COLO829 (cell line): ENCODE measurements at places on chromosomes 16 and 17.

DNA sequence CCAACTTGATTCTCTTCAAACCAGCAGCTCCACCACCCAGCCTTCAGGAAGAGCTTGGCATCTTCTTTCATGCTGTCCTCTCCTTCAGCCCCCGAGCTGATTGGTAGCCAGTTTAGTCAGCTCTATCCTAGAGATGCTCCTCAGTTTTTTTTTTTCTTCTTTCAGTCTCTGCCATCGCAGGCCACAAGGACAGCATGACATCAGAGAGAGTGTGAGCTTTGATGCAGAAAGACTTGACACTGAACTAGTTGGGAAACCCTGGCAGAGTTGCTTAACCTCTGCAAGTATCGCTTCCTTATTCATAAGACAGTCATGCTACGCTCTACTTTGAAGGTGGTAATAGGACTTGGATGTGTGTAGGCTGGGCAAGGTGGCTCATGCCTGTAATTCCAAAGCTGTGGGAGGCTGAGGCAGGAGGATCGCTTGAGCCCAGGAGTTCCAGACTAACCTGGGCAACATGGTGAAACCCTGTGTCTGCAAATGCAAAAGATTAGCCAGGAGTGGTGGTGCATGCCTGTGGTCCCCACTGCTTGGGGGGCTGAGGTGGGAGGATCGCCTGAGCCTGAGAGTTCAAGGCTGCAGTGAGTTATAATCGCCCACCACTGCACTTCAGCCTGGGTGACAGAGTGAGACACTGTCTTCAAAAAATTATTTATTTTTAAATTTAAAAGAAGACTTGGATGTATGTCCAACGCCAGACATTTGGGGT is 2.6 kb downstream of the CD300LB start:
- no peak for DNase-seq

GRCh38 chr16:30000735-30001631 is 4.9 kb downstream of the INO80E start:
- no peak for DNase-seq

DNA sequence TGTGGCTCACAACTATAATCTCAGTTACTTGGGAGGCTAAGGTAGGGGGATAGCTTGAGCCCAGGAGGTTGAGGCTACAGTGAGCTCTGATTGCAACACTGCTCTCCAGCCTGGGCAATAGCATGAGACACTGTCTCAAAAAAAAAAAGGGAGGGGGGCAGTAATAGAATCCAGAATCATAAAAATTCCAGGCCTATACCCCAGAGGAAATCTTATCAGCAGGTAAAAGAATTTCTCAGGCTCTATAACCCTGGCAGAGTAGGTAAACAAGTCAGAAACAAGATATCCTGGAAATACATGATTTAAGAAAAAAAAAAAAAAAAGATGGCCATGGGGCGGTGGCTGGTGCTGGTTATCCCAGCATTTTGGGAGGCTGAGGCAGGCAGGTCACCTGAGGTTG is 12.9 kb downstream of the SPAG9 start:
- no peak for DNase-seq

DNA sequence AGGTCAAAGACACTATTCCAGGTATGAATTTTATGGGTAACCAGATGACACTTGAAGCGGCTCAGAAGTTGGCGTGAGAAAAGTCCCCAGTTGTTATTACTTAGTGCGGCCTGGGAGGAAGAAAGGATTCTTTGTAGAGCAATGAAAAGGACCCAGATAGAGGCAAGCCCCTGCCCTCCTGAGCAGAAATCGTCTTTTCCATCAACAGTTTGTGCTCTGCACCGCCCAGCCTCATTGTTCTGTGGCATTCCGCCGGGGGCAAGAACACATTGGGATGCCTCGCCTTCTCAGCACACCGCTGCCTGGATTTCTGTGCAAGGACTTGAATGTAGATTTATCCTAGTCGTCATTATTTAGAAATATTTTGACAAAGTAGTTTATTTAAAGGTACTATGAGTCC is 32.7 kb upstream of the CRHR1 start:
- DNase-seq: no peak

DNA sequence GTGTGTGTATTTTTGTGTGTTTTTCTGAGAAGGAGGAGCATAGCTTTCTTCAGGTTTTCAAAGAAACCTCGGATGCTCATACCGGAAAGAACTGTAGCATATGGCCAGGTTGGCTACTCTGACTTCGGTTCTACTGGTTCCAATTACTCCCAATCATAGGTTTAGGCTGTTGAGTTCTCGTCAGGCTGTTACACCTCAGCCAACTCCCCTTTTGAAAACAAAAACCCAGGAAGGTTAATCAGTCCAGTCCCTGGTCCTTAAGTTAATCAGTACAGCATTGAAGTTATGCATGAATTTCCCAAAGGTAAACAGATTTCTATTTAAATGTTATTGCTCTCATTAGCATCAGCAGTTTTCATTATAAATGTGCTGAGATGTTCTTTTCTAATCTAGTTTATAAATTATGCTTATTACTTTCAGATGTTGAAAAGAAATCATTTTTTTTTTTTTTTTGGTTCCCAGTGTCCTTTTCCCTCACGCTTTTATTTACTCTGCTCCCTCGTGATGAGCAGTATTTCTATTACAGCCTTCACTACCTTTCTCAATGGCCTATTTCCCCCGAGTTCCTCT is 111.0 kb downstream of the NPIPB5 start:
- no peak for DNase-seq

DNA sequence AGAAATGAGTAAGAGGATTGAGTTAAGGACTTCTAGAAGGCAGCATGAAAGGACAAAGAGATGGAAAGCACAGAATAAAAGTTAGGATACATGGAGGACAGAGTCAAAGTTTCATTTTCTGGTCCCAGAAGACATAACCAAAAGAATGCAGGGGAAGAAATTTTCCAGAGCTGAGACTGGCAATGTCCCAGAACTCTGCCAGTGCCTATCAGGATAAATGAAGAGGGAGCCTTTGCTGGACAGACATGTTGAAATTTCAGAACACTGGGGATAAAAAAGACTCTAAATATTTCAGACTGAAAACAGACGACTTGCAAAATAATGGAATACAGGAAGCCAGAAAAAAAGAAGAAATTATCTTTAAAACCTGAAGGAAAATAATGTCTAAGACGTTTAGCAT is 55.7 kb downstream of the NT5M start:
- no peak for DNase-seq

GRCh38 chr17:79728169-79728907 is 2.4 kb upstream of the ENPP7 start:
- peak; percentile 95 for DNase-seq

DNA sequence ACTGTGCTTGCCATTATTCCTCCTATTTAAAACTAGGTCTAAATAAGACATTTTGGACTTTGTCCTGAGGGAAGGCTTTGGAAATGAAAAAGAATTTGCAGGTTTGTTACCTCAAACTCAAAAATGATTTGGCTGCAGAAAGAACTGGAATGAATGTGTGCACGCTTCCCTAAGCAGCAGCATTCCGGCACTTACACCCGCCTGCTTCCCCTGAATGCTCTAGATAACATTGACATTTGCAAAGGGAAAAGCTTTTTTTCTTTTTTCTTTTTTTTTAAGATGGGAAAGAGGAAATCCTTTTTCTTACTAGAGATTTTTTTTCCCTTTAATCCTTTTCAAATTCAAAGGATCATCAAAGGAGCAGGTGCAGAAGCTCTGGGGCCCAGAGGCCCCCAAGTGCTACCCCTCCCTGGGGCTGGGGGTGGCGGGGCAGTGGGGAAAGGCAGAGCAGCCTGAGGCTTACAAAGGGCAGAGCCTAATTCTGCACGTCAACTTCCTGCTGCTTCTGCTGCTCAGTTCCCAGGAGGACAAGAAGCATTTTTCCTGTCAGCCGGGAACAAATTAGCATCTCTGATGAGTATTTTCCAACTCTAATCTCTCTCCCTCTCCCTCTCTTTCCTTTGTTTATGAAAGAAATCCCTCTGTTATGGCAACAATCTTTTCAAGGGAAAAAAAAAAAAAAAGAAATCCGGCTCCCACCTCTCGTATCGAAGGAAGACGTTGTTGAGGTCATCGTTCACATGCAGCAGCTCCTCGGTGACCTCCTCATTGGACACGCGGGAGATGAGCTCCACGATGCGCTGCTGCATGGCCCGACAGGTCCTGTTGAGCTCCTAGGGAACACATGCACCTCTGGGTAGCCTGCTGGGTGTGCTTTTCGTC is 32.1 kb upstream of the SREBF1 start:
- peak; percentile 35 for DNase-seq

- no peak for DNase-seq
Measured at GRCh38 chr17:77840513-77841165, 117.9 kb upstream of the TNRC6C start.

DNA sequence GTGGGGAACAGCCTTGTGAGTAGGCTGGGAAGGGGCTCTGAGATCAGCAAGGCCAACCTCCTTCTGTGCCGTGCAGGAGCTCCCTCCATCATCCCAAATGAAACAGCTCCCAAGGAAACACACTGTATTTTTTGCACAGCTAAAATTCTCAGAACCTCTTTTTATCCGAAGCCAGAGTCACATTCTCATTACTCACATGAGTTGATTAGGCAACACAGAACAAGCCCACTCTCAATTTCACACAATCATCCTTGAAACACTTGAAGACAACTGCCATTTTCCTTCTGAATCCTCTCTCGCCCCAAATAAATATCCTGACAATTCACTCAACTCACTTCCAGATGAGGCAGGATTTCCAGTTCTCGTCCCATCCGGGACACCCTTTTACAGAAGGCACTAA is 66.1 kb downstream of the MYO18A start:
- DNase-seq: no peak

DNA sequence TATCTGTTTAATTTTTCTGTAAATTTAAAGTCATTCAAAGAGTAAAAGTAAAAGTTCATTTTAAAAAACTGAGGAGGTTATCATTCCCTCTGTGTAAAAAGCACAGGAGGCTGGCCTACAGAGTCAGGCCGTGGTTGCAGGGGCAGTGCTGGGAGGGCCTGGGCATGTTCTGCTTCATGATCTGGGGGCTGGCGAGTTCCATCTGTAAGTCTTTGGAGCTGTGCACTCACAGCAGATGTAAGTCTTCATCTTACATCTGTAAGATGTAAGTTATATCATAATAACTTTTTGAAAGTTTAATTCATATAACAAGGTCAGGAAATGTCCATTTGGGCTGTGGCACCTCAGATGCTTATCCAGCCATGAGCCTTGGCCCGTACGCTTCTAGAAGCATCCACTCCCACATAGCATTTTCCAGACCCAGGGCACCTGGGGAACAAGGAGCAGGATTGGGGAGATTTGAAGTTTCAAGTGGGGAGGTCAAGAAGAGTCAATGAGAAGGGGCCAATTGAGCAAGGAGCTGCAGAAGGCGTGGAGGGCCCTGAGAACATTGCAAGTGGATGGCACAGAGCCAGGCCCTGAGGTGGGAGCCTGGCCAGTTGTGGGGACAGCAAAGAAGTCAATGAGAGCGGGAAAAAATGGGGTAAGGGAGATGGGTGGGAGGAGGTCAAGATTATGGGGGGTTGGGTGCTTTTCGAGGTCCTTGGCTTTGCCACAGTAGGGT is 54.1 kb downstream of the TNFRSF13B start:
- no peak for DNase-seq

DNA sequence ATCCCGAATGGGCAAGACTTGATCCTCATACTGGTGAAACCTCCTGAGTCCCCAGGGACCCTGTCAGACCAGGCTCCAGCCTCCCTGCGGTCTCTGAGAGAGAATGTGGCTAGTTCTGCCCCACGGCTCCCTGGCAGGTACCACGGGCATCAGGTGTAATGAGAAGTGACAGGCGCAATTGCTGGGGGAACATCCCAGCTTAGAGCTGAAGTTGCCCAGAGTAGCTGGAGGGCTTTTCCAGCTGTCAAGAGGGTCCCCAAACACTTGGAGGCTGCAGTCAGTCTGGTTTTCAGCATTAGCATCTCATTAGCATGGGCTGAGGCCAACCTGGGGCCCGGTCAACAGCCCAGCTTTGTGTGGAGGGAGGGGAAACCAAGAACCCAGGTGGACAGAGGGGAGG is 100.0 kb upstream of the TMEM132E start:
- DNase-seq: no peak

DNA sequence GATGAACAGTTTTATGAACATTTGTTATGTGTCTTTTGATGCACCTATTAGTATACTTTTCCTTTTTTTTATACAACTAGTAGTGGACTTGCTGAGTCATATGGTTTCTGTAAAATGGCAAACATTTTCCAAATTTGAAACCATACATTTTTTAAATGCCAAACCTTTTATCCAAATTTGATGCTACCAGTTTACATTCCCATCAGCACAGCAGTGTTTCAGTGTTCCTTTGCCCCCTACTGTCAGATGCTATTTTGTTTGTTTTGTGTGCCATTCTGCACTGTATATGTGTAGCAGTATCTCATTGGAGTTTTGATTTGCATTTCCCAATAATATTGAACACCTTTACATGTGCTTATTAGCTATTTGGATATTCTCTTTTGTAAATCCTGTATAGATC is 219.4 kb downstream of the TANC2 start:
- DNase-seq: no peak

GRCh38 chr16:9706217-9706836 is 475.9 kb downstream of the GRIN2A start:
- no peak for DNase-seq

DNA sequence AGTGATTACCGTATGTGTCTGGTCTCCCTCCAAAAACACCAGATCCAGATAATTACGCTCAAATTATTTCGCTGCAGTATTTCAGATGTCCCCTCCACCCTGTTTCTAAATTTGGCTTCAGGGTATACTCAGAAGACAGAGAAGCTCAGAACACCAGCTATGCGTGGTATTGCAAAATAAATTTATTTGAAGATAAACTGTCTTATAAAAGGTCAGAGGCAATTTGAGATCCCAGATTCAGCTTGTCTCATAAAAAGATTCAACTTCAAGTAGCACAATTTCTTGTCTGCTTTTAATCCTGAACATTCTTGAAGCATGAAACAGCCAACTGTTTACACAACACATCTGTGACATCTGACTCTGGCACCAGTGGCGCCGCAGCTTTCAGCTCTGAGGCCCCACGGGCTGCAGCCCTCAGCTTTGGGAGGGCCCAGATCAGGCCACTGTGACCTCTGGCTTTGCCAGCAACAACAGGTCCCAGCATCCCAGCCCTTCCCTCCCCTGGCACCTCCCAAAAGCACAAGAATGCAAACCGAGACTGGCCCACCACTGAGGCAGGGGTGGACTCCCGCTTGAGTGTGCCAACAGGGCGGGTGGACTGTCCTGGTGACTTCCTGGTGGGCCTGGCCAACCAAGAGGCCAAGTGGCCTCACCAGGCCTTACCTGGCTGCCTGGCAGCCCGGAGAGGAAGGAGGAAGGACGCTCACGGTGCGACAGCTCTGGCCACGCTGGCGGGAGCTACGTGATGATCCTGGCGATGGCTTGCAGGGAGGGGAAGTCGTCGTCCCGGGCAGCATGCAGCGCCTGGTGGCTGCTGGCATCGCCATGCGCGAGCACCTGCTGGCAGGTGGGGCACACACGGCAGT is 8.0 kb downstream of the SYNGR3 start:
- no peak for DNase-seq

- DNase-seq: no peak
Measured at GRCh38 chr17:32931686-32932085, 3.7 kb downstream of the TMEM98 start.

GRCh38 chr17:32292094-32292493 is 26.5 kb downstream of the RHBDL3 start:
- DNase-seq: no peak

- DNase-seq: no peak
Measured at GRCh38 chr17:29714146-29714545, 91.4 kb upstream of the CORO6 start.
